ENCODE measurements at places on chromosomes 16 and 17. TPM values are rescaled to one million over a fixed set of nuclear protein-coding genes. Genes with fewer than 3 reads are reported as not detected.
A peak's percentile ranks its signal among the peaks of the same experiment; 100 is the strongest.

DNA sequence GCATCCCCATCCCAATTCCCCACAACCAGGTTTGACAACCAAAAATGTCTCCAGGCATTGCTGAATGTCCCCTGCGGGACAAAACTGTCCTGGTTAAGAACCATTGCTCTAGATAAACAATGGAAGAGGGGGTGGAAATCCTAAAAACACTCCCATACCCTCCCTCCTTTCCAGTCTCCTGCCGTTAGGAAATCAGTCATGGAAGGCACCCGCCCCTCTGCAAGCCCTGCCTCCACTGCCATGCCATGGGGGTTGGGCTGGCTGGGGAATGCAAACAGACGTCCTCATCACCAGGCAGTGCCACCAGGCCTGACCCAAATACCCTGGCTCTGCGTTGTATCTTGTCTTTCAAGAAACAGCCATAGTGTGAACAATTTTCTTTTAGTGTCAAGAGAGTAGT, 57.5 kb downstream of the CYTH1 start:
- H3K4me1 ChIP-seq: peaks cover 51% of the 10 kb centered on the region
- H3K36me3 ChIP-seq: no peaks in the 10 kb centered on the region
- H3K27ac ChIP-seq: peak overlapping the region; percentile 82
- no peaks in the 10 kb centered on the region for H3K27me3 ChIP-seq

DNA sequence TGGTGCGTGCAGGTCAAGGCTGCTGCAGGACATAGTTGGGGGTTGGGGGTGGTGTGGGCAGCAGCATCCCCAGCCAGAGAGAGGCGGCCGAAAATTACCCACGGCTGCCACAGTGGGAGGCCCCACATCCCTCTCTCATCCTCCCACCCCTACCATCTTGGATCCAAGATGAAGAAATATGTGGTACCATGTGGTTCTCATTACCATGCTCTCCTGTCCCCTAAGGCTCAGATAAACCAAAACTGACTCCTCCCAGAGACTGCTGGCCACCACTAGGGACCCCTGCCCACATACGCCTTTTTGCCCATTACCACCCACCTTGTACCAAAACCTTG, 120.4 kb downstream of the HIC1 start:
- DNase-seq: no peak
- no peak overlapping the region for H3K4me3 ChIP-seq
- no peaks in the 10 kb centered on the region for H3K27me3 ChIP-seq
- peak overlapping the region; percentile 31 for H3K27ac ChIP-seq
- H3K4me1 ChIP-seq: peaks cover 3% of the 10 kb centered on the region

The TM4SF5 gene
- total RNA-seq: not detected

- H3K27ac ChIP-seq: no peak overlapping the region
- no peak overlapping the region for H3K4me3 ChIP-seq
- H3K4me1 ChIP-seq: no peaks in the 10 kb centered on the region
- DNase-seq: no peak
- H3K36me3 ChIP-seq: no peaks in the 10 kb centered on the region
Observed at GRCh38 chr16:81891736-81892364, 112.8 kb downstream of the PLCG2 start.

- no peaks in the 10 kb centered on the region for H3K4me1 ChIP-seq
- H3K27me3 ChIP-seq: no peaks in the 10 kb centered on the region
- DNase-seq: no peak
- H3K27ac ChIP-seq: no peak overlapping the region
- no peak overlapping the region for H3K4me3 ChIP-seq
Observed at GRCh38 chr17:52140601-52141000, 17.9 kb downstream of the CA10 start.

GRCh38 chr17:50993544-50993943, 127.1 kb downstream of the SPAG9 start:
- no peaks in the 10 kb centered on the region for H3K4me1 ChIP-seq
- H3K27me3 ChIP-seq: no peaks in the 10 kb centered on the region
- H3K4me3 ChIP-seq: no peak overlapping the region
- no peak for DNase-seq
- peaks cover 30% of the 10 kb centered on the region for H3K36me3 ChIP-seq

The KDM6B gene
- 9.4 TPM for total RNA-seq

DNA sequence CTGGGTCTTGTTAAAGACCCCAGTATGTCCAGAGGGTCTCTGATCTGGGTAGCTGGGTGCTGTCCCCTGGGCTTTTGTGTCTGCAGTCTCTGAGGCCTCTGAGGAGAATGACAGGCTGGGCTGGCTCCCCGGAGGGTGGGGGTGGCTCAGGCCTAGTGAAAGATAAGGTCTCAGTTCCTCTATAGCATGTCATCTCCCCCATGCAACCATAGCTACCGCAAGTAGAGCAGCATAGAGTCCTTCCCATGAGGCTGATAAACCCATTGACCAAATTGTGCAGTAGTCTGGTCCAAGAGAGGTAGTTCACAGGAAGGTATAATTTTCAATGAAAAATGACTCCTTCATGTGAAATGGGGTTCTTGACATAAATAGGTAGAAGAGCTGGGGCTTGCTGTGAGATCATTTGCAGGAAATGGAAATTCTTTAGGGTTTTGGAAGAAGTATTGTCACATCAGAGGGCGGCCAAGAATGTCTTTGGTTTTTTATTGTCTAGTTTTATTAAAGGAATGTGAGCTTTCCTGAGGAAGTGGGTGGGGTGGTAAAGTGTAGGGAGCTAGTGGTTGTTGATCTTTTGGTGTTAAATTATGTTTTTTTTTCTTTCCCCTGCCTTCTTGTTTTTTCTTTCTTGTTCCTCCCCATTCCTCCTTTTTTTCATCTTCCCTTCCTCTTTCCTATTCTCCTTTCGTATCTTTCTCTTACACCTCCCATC, 21.0 kb downstream of the SLC7A6OS start:
- no peaks in the 10 kb centered on the region for H3K27me3 ChIP-seq
- H3K4me1 ChIP-seq: peaks cover 38% of the 10 kb centered on the region
- H3K4me3 ChIP-seq: no peak overlapping the region
- DNase-seq: no peak
- no peaks in the 10 kb centered on the region for H3K36me3 ChIP-seq
- H3K27ac ChIP-seq: peak overlapping the region; percentile 71

The ARL2BP gene
- 63.8 TPM for total RNA-seq

The MYH8 gene
- not detected for total RNA-seq

GRCh38 chr16:80615735-80616134, 74.9 kb downstream of the DYNLRB2 start:
- no peak for DNase-seq
- no peaks in the 10 kb centered on the region for H3K4me1 ChIP-seq
- no peaks in the 10 kb centered on the region for H3K36me3 ChIP-seq
- no peak overlapping the region for H3K4me3 ChIP-seq
- H3K27me3 ChIP-seq: no peaks in the 10 kb centered on the region
- no peak overlapping the region for H3K27ac ChIP-seq

DNA sequence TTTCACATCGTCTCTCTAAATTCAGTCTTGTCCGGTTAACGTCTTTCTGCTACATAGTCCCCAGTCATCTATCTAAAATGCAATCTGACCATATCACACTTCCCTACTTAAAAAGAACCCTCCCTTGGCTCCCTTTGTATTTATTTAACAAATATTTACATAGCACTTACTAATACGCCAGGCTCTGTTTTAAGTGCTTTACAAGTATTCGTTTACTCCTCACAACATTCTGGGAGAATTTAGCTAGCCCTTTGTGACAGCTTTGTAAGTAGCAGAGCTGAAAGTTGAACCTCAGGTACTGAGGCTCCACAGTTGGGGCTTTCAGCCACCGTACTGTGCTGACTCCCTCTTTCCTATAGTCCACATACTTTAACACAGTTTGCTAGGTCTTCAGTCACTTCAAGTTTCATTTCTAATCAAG, 9.2 kb downstream of the PAFAH1B1 start:
- H3K27ac ChIP-seq: no peak overlapping the region
- DNase-seq: no peak
- H3K4me3 ChIP-seq: no peak overlapping the region

DNA sequence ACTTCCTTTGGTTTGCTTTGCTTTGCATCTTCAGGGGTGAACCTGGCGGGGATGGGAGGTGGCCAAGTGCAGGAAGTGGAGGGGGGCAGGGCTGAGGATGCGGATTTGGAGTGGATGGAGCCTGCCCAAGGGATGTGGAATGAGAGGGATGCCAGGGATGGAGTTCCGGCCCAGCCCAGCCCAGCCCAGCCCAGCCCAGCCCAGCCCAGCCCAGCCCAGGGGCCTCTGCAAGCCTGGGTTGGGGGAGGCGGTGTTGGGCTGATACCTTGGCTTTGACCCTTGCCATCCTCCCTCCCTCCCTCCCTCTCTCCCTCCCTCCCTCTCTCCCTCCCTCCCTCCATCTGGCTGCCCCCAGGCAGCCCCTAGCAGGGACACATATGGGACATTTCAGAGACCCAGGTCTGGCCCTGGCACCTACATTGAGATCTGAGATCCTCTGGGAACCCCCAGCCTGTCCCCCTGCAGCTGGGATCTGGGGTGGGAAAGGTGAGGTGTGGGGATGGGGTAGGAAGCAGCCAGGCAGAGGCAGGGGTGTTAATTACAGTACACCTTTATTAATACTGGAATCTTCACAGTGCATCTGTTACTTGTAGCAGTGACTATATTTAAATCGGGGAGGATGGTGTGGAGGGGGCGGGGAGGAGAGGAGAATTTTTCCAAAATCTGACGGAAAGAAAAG, 14.5 kb downstream of the IL34 start:
- DNase-seq: no peak
- no peaks in the 10 kb centered on the region for H3K4me1 ChIP-seq
- H3K4me3 ChIP-seq: no peak overlapping the region
- H3K36me3 ChIP-seq: peaks cover 92% of the 10 kb centered on the region
- H3K27me3 ChIP-seq: no peaks in the 10 kb centered on the region

DNA sequence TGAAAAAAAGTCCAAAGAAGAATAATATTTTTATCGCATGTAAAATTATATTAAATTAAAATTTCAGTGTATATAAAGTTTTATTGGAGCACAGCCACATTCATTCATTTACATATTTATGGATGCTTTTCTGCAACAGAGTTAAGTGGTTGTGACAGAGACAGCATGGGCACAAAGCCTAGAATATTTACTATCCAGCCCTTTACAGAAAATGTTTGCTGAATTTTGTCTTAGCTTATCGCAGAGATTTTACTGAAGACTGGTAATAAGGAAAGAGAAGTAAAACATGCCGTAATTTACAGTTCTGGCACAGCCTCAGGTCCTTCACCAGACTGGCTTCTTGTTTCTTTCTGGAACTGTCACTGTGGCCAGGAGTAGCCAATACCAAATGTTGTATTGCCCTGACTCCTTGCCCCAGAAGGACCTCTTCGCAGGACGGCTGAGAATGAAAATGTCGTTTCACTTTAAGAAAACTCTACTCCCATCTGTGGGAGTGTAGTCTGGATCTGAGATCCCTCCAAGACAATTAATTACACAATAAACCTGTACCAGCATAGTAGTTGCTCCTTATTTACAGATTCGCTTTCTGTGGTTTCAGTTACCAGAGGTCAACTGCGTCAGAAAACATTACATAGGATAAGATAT, 94.9 kb upstream of the GOT2 start:
- DNase-seq: no peak
- no peak overlapping the region for H3K4me3 ChIP-seq
- no peak overlapping the region for H3K27ac ChIP-seq
- H3K27me3 ChIP-seq: no peaks in the 10 kb centered on the region

DNA sequence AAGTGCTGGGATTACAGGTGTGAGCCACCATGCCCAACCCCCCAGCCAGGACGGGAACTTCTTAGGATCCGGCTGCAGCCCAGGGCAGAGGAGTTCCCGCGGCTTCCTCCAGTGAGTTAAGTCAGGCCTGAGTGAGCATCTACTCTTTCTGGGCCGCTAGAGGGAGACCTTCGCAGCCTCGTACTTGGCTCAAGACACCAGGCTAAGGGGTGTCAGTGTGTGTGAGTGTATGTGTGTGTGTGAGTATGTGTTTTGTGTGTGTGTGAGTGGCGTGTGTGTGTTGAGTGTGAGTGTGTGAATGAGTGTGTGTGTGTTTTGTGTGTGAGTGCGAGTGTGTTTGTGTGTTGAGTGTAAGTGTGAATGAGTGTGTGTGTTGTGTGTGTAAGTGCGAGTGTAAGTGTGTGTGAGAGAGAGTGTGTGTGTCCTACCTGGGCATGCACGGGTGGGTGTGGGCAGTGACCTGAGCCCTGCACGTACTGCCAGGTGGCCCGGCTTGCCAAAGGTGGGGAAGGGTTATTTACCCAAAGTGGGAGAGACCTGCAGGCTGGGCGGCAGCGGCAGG, 58.5 kb downstream of the TMEM235 start:
- peaks cover 17% of the 10 kb centered on the region for H3K4me1 ChIP-seq
- DNase-seq: peak; percentile 53
- H3K27me3 ChIP-seq: no peaks in the 10 kb centered on the region
- no peak overlapping the region for H3K4me3 ChIP-seq
- H3K27ac ChIP-seq: no peak overlapping the region

DNA sequence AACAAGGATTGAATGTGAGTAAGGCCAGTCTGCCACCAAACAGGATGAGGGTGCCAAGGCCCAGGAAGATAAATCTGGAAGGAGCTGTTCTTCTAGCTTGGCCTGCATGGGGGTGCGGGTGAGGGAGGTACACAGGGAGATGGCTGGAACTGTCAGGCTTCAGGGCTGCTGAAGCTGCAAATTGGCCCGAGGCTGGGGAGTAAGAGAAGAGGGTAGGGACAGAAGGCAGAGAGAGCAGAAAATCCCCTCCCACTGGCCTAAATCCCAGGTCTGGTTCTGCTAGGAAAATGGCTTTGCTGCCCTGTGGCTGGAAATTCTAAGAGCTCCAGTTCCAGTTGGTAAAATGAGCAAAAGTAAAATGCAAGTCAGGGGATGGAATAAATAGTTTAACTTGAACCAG, 87.9 kb downstream of the CCDC182 start:
- no peak overlapping the region for H3K4me3 ChIP-seq
- no peak overlapping the region for H3K27ac ChIP-seq
- no peak for DNase-seq

- no peak overlapping the region for H3K4me3 ChIP-seq
- H3K27ac ChIP-seq: no peak overlapping the region
- no peak for DNase-seq
- H3K36me3 ChIP-seq: no peaks in the 10 kb centered on the region
- H3K27me3 ChIP-seq: no peaks in the 10 kb centered on the region
- no peaks in the 10 kb centered on the region for H3K4me1 ChIP-seq
Observed at GRCh38 chr16:54165912-54166865, 120.4 kb downstream of the IRX3 start.

DNA sequence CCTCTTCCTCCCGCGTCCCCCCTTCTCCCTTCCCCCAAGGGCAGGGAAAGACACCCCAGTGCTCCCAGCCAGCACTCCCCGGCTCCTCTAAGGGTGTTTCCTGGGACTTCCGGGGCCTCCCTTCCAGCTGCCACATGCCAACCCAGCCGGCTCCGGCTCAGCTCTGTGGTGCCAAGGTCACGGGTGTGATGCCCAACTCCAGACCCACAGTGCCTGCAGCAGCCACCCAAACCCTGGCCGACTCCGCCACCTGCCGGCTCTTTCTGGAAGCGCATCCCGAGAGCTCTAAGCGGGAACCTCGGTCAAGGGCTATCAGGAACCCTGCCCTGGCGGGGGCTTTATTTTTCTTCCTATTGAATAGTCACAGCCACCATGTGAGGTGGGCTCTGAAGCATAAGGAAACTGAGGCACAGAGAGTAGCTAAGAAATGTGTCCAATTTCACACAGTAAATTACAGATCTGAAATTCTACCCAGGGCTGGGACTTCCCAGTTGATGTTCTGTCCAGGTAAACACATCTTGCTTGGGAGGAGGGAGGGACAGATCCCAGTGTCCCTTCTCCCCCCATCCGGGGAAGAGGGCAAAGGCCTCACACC, 3.3 kb upstream of the PPP1R1B start:
- H3K4me1 ChIP-seq: peaks cover 59% of the 10 kb centered on the region
- no peaks in the 10 kb centered on the region for H3K36me3 ChIP-seq
- DNase-seq: peak; percentile 89

- no peaks in the 10 kb centered on the region for H3K27me3 ChIP-seq
- H3K36me3 ChIP-seq: peaks cover 15% of the 10 kb centered on the region
- peak within 1 kb of the TSS; percentile 91 for H3K27ac ChIP-seq
- DNase-seq: no peak
- peak within 1 kb of the TSS; percentile 68 for H3K4me3 ChIP-seq
- no peaks in the 10 kb centered on the region for H3K4me1 ChIP-seq
Observed at GRCh38 chr17:78128551-78129350, at the start of gene TMC6. TMC6 (minus strand) TSS chr17:78128755; CDS start chr17:78126832, 1,923 bp downstream.

Measured in tibial nerve (tissue), 4 donors.